ENCODE measurements at places on chromosomes 1 and 21. TPM values are rescaled to one million over a fixed set of nuclear protein-coding genes. Genes with fewer than 3 reads are reported as not detected.

The KCNJ10 gene
- total RNA-seq: not detected

The PIK3R3 gene
- 0.83 TPM for total RNA-seq

The RHD gene
- not detected for total RNA-seq

The GPX7 gene
- total RNA-seq: 20.6 TPM

The CELSR2 gene
- total RNA-seq: 1.3 TPM

The UMODL1 gene
- not detected for total RNA-seq

The OR2AK2 gene
- not detected for total RNA-seq

The BCAN gene
- total RNA-seq: not detected

The TACSTD2 gene
- not detected for total RNA-seq

The TFF1 gene
- not detected for total RNA-seq

The MXRA8 gene
- total RNA-seq: not detected

The SMYD2 gene
- total RNA-seq: 32.8 TPM

The IQCC gene
- 5.2 TPM for total RNA-seq

Measured in activated CD4-positive, alpha-beta memory T cell treated with anti-CD3 and anti-CD28 coated beads for 36 hours (primary cell).